Stimulated activated CD4-positive, alpha-beta T cell treated with anti-CD3 and anti-CD28 coated beads, Interleukin-1b, Interleukin-23, amount 100 ng/mL, for 24 hours (primary cell): ENCODE measurements at places on chromosomes 5 and 9.

DNA sequence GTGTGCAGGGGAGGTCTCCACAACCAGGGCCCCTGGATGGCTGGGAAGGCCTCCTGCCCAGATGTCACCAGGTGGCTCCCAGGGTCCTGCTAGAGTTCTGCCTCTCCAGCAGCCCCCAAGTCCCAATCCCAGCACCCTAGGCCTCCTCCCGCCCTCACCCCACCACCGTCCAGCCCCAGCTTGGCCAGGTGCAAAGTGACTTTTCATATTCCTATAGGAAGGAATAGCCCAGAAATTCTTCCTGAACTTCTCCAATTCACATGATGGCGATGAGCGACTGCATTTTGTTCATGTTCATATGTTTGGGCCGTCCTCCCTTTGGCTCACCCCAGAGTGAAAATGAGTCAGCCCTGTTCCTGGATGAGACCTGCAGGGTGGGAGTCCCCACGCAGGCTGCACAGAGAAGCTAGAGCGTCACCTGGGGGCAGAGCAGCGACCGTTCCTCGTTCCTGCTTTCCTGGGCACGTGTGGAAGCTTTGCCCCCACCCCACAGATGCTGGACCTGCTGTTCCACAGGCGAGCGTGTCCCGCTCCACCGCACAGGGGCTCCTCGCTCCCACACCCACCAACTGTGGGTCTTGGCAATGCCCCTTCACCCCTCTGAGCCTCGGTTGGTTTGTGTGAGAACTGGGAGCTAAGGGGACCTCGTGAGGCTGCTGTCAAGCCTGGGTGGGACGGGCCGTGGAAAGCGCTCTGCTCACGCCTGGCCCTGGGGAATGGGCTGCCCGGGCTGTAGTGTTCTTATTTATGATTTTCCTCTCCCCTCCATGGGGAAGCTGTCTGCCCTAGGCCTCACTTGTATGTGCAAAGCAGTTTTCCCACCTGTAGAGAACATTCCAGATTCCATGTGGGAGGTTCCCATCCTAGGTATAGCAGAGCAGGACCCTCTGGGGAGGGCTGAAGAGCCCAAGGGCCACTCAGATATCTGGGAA is 6.9 kb downstream of the MRPS2 start:
- no peak for DNase-seq

DNA sequence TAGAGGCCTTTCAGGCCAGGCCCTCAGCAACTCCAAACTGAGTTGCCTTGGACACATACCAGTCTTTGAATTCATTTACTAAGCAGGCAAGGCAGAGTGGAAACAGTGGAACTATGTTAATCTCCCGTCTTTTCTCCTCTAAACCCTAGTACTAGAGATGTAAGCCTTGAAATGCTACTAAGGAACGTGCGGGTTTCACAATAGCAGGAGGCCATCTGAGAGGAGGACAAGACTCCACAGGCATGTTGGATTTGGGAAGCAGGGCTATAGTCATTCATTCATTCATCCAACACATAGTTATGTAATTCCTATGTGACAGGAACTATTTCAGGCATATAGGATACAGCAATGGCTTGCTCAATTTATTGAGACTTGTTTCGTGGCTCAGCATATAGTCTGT is 3.3 kb upstream of the OCLN start:
- no peak for DNase-seq

GRCh38 chr9:129401623-129402370 is 219.1 kb downstream of the C9orf50 start:
- DNase-seq: no peak

DNA sequence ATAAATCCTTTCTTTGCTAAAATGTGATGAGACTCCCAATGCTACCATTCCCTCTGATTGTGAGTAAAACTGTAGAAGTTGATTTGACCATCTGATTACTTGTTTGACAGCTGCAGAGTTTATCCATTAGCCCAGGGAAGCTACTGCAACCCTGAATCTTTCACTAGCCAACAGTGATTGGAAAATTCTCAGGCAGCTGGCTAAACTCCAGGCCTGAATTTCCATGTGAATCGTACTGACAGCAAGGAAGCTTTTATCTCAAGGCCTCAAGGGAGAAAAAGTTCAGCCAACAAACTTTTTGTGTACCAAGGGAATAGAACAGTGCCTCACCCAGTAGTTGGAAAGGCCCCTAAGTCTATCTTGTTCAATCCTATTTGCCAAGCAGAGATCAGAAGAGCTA is 246.7 kb upstream of the TRPM3 start:
- DNase-seq: no peak

GRCh38 chr9:130997925-130998596 is 10.9 kb upstream of the LAMC3 start:
- no peak for DNase-seq

DNA sequence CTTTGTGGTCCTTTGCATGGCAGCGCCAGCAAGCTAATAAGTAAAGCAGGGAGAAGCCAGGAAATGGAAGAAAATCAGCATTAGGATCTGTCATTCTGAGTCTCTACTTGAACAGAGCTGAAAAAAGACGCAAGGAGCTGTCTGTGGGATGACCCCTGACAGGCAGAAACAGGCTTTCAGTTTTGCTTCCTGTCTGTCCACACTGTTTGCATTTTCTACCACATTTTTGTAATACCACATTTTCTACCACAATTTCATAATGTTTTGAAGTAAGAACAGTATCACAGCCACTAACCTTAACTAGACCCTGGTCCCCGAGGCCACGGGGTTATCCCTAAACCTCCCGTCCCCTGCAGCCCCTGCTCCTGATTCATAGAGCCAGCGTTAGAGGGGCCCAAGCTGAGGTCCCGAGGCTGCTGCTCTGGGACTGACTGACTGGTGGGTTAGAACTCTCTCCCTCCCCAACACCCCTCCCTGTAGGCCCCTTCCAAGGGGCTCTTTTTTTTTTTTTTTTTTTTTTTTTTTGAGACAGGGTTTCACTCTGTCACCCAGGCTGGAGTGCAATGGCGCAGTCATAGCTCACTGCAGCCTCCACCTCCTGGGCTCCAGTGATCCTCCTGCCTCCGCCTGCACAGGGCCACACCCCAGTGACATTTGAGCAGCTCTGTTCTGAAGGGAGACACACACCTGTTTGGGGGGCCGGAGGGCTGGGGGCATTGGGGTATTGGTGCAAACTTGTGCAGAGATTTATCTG is 4.0 kb upstream of the CLIC3 start:
- no peak for DNase-seq

- no peak for DNase-seq
These were observed 1307.2 kb downstream of the EFNA5 start for GRCh38 chr5:106363578-106363977.

DNA sequence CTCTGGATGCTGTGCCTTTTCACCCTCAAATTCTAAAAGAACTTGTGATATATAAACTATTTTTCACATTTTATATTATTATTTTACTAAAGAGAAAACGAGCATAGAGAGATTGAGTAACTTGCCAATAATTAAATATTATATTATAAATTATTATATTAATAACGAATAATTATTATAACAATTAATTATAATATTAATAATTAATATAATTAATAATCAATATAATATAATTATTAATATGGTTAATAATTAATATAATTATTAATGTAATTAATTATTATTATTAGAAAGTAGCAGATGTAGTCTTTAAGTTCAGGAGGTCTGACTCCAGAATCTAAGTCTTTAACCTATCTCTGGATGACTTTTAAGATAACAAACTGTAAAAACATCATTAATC is 20.1 kb downstream of the OR2Y1 start:
- no peak for DNase-seq

DNA sequence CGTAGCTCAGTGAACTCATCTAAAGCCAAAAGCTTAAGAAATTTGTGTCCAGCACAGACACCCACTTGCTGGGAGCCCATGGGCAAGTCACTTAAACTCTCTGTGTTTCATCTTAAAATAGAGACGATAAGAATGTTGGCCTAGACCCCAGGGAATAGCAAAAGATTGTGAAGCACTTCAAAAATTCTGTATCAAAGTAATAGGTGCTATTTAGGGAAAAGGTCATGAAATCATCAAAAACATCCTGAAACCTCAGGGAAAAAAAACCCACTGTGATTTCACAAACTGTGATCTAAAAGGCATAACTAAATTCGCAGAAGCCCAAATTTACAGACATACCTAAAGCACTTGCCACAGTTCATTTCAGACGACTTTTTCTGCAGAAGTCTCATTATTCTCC is 278.3 kb downstream of the NR2F1-AS1 start:
- DNase-seq: no peak

DNA sequence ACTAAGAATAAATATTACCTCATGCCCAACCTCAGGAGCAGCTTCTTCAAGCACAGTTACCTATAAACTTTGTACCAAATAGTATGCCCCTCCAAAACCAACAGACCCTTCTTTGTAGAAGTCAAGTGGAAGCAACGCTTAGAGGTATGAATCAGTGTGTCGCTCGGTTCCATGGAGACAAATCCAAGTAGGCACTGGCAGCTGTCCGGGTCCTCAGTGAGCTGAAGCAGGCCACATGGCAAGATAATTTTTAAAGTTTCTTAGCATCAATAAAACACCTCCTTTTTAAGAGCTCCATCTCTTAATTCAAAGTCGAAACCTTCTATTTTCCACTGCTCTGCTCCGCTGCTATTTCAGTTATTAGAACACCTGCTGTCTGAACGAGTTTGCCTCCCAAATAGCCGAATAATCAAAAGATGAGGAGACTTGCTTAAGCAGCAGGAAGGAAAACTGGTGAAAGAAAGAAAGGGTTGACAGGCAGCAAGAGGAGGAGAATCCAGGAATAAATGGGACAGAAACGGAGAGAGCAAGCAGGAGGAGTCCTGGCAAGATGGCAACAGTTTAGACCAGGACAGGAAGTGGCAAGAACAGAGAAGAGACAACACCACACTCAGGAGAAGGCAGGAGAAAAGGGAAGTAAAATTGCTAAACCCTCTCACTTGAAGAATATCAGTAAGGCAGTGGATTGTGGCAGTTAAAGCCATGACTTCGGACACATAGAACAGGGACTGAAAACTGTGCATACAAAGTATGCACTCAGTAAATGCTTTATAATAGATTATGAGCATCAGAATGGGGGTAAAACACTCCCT is 65.0 kb downstream of the PPP2R2B start:
- no peak for DNase-seq

- no peak for DNase-seq
These were observed 14.6 kb upstream of the PRR16 start for GRCh38 chr5:120449501-120449900.

DNA sequence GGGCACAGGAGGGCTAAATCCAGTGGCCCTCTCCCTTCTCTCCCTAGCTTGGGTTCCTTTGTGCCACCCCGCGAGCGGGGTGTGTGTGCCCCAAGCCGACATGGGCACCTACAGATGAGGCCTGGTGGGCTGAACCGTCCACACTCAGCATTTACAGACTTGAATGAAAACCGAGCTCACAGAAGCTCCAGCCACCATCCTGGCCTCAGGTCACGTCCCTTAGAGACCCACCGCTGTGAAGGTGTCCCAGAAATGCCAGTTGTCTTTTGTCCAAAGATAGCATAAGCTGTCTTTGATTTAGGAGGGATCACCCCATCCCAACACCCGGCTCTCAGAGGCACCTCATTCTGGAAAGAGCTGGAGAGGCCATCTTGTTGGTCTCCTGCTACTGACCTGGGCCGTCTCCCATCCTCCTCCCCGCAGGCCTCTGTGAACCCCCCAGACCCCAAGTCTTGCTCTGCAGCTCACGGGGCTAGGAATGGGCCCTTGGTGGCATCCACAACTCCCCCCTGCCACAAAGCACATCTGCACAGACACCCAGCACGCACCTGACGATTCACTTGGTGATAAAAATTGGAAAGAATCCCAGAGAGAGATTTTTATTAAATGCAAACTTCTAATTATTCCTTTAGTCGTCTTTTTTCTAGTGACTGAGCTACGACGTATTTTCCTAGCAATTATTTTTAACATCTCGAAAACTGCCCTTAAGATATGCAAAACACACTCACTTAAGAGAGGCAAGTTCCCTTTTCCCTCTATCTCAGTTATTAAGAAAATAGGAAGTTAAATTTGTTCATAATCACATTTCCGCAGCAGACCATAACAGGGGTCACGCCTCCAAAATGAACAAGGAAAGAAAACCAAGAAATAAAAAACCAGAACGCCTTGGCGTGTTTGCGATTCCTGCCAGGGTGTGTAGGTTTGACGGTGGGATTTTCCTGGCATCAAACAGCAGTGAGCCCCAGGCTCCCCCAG is 80.5 kb upstream of the LMX1B start:
- DNase-seq: no peak

- peak; percentile 33 for DNase-seq
These were observed 110.3 kb upstream of the PTCH1 start for GRCh38 chr9:95626885-95627558.

GRCh38 chr9:92807757-92808725 is 43.4 kb upstream of the BICD2 start:
- DNase-seq: no peak

GRCh38 chr5:123209502-123210027 is 120.5 kb downstream of the PRDM6 start:
- no peak for DNase-seq

GRCh38 chr9:71514344-71514975 is 253.9 kb downstream of the CEMIP2 start:
- no peak for DNase-seq

GRCh38 chr9:124330011-124330697 is 72.4 kb downstream of the NEK6 start:
- no peak for DNase-seq

DNA sequence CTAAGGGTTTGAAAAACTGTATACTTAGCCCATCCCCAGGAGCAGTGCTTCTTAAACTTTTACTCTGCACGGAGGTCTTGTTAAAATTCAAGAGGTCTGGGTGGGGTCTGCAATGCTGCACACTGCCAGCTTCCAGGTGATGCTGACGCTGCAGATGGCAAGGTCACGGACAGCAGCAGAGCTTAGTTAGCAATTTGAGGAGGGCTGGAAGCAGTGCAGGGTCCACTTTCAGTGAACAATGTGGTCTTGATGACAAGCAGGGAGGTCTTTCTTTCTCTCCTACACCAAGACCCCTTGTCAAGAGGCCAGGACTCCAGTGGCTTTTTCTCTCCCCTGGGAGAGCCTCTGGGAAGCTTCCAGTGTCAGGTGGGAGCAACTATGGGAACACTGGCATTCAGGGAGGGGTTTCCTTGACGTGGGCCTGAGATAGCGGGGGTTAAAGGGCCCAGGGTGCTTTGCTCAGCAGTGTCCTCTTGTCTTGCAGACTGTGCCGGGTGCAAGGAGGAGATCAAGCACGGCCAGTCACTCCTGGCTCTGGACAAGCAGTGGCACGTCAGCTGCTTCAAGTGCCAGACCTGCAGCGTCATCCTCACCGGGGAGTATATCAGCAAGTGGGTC is 65.0 kb upstream of the AFAP1L1 start:
- DNase-seq: no peak

DNA sequence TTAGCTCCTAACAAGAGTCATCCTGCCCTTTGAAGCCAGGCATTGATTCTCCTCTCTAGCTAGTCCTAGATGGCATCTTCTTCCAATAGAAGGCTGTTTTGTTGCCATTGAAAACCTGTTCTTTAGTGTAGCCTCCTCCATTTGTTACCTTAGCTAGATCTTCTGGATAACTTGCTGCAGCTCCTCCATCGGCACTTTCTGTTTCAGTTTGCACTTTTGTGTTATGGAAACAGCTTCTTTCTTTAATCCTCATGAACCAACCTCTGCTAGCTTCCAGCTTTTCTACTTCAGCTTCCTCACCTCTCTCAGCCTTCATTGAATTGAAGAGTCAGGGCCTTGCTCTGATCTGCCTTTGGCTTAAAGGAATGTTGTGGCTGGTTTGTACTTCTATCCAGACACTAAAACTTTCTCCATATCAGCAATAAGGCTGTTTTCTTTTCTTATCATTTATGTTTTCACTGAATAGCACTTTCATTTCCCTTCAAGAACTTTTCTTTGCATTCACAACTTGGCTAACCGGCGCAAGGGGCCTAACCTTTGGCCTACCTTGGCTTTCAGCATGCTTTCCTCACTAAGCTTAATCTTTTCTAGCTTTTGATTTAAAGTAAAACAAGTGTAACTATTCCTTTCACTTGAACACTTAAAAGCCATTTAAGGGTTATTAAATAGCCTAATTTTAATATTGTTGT is 166.5 kb upstream of the SLC12A2 start:
- no peak for DNase-seq
